ENCODE measurements at places on chromosomes 1 and 21. TPM values are rescaled to one million over a fixed set of nuclear protein-coding genes. Genes with fewer than 3 reads are reported as not detected.
A peak's percentile ranks its signal among the peaks of the same experiment; 100 is the strongest.

GRCh38 chr1:20974069-20974468 lies 187.0 kb upstream of the HP1BP3 start:
- DNase-seq, result no peak
- H3K27ac ChIP-seq, result no peak overlapping the region
- H3K36me3 ChIP-seq, result peaks cover 4% of the 10 kb centered on the region

GRCh38 chr1:204549313-204549712 lies 33.1 kb downstream of the MDM4 start:
- no peaks in the 10 kb centered on the region for H3K27me3 ChIP-seq
- DNase-seq, result no peak
- no peak overlapping the region for H3K27ac ChIP-seq
- H3K4me1 ChIP-seq, result no peaks in the 10 kb centered on the region

GRCh38 chr1:3714284-3714741 lies 37.9 kb upstream of the CCDC27 start:
- no peak overlapping the region for H3K4me3 ChIP-seq
- no peaks in the 10 kb centered on the region for H3K4me1 ChIP-seq
- H3K27me3 ChIP-seq, result peaks cover 9% of the 10 kb centered on the region
- DNase-seq, result no peak
- H3K27ac ChIP-seq, result no peak overlapping the region
- H3K36me3 ChIP-seq, result no peaks in the 10 kb centered on the region

GRCh38 chr1:235644693-235645305 lies 4.8 kb downstream of the GNG4 start:
- no peak overlapping the region for H3K4me3 ChIP-seq
- no peaks in the 10 kb centered on the region for H3K36me3 ChIP-seq
- peaks cover 20% of the 10 kb centered on the region for H3K4me1 ChIP-seq
- no peak overlapping the region for H3K27ac ChIP-seq
- peaks cover 6% of the 10 kb centered on the region for H3K27me3 ChIP-seq

DNA sequence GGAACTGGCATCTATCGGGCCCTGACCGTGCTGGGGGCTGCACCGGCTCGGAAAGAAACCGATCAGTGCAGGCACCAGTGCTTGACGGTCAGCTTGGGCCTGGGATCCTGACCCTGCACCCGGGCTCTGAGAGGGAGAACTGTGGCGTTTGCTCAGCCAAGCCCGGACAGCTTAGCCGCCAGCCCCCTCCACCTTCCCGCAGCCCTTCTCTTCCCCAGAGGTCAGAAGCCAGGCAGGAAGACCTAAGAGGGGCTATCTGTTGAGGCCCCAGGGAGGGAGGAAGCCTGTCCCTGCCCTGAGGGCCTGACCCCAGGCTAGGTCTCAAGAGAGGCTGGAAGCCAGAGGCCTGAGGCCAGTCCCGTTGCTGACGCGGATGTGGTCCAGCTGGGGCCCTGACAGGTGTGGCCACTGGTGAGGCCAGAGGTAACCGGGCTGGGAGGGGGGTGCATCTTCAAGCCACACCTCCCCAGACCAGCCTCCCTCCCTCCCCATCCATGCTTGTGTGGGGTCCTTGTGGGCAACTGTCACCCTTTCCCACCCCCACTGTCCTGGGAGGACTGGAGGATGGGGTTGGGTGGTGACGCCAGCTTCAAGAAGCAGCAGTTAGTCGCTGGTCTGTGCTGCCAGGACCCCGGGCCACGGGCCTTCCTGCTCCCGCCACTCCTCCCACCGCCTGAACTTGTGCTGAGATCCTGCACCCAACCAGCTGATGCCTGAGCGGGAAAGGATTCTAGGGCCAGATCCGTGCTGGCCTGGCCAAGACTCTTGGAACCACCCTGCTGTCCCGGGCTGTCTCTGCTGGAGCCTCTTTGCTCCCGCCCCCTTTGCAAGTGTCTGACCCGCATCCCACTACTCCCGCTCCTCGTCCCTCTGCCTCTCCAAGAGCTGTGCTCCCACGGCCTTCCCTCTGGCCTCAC lies 2.6 kb upstream of the DVL1 start:
- no peak for DNase-seq
- H3K27ac ChIP-seq, result peak overlapping the region; percentile 61
- H3K36me3 ChIP-seq, result peaks cover 6% of the 10 kb centered on the region

RTCA gene
- 46.3 TPM for total RNA-seq

All from endothelial cell (in vitro differentiated cells).